ENCODE measurements at places on chromosomes 4 and X.

DNA sequence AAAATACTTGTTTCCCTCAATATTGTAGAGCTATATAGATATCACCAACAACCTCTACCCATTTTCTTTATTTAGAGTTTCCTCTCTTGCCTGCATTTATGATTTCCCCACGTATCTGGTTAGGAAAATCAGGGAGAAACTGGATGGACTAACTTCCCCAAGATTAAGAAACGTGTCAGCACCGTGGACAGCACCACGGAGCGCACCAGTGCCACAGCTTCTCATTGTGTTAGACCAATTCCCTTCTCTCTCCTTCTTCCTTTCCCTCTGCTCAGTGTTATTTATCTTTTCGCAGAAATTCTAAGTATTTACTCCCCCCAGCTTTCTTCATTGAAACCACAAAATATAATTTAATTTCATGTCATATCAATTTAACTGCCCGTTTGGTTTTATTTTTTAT is 568.6 kb upstream of the BOD1L1 start:
- DNase-seq: peak; percentile 6

GRCh38 chrX:48909703-48910294 is 1.6 kb downstream of the SLC35A2 start:
- no peak for DNase-seq

GRCh38 chr4:168560184-168561180 is 63.6 kb downstream of the PALLD start:
- DNase-seq: no peak

- no peak for DNase-seq
These were observed 752 bp downstream of the MBTPS2 start for GRCh38 chrX:21840193-21840545.

DNA sequence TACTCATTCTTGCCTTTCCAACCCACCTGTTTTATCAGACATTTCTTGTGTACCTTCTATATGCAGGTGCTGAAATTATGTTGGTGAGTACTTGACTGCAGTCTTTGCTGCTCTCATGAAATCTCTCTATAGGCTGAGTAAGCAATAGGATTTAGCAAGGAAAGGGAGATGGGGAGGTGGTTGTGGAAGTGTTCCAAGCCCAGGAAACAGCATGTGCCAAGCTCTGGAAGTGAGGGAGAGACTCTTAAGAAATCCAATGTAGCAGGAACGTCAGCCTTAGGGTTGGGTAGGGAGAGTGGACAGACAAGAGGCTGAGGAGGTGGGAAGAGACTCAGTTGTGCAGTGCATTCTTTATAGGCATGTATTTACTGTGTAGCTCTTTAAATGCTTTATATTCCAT is 5.6 kb downstream of the SEPTIN11 start:
- no peak for DNase-seq

DNA sequence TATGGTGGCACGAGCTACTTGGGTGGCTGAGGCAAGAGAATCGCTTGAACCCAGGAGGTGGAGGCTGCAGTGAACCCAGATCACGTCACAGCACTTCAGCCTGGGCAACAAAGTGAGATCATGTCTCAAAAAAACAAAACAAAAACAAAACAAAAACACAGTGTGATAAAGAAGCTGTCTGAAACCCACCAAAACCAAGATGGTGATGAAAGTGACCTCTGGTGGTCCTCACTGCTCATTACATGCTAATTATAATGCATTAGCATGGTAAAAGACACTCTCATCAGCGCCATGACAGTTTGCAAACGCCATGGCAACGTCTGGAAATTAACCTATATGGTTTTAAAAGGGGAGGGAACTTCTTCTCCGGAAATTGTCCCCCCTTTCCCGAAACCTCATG is 29.4 kb upstream of the OPHN1 start:
- DNase-seq: peak; percentile 5

GRCh38 chr4:128225148-128225547 is 62.5 kb downstream of the PGRMC2 start:
- DNase-seq: no peak

- no peak for DNase-seq
These were observed 104.9 kb downstream of the TMEM131L start for GRCh38 chr4:153571006-153571545.

- no peak for DNase-seq
These were observed 73.2 kb downstream of the UBE2K start for GRCh38 chr4:39770969-39771724.

DNA sequence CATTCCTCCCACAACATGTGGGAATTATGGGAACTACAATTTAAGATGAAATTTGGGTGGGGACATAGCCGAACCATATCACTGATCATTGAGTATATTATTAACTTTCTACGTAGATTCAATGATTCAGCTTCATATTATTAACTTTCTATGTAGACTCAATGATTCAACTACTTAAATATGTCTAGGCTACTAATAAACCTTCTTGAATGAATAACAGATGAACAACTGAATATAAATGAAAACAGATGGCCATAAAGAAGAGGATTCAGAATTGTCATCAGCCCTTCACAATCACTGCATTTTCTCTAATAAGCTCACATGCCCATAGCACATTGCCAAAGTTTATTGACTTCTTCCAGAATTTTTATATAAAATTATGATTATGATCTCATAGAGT is 57.0 kb downstream of the CEP44 start:
- DNase-seq: no peak

DNA sequence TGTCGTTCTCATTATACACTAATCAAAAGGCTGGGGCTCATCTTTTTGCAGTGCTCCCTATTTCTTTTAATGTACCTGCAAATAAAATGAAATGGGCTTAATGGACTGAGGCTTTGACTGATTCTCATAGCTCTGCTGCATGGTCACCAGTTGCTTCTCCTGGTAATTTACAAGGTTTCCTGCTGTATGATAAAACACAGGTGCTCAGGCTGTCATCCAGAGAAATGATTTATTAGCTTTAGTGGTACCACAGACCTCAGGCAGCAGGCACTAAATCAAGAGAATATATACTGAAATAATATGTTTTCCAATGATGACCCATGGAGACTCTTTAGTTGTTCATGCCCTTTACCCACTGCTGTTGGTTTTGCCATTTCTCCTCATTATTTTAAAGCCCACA is 137.7 kb downstream of the C4orf33 start:
- DNase-seq: no peak

GRCh38 chrX:18997916-18998315 is 14.0 kb upstream of the PHKA2 start:
- DNase-seq: no peak

Measured in CD4-positive, alpha-beta T cell treated with Interleukin-17A for 4 hours (primary cell).